LoVo (cell line): ENCODE measurements at places on chromosomes 7 and 10.

DNA sequence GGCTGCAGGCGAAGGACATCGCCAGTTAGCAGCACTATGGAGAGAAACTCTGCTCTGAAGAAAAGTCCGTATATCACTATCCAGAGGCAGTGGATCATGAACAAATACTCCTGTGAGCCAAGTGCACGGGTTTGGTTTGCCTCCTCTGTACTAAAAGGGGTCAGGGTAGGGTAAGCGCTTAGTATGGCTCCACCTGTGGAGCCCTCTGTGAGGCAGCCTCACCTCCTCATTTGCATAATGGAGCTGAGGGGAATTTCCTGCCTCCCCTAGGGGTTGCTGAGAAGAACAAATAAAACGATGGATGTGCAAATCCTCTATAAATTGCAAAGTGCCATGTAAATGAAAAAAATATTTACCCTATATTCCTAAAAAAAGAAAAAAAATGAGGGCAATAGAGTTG is 63.4 kb downstream of the GPR26 start:
- no peak for DNase-seq

DNA sequence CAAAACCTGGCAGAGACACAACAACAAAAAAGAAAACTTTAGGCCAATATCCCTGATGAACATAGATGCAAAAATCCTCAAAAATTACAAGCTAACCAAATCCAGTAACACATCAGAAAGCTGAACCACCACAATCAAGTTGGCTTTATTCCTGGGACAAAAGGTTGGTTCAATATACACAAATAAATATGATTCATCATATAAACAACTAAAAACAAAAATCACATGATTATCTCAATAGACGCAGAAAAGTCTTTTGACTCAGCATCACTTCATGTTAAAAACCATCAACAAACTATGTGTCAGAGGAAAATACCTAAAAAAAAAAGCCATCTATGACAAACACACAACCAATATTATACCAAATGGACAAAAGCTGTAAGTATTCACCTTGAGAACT is 283.5 kb downstream of the THSD7A start:
- DNase-seq: no peak

- DNase-seq: no peak
Observed at GRCh38 chr7:33832271-33832721, 73.0 kb upstream of the BMPER start.

GRCh38 chr7:47652591-47652990 is 70.7 kb upstream of the TNS3 start:
- no peak for DNase-seq

DNA sequence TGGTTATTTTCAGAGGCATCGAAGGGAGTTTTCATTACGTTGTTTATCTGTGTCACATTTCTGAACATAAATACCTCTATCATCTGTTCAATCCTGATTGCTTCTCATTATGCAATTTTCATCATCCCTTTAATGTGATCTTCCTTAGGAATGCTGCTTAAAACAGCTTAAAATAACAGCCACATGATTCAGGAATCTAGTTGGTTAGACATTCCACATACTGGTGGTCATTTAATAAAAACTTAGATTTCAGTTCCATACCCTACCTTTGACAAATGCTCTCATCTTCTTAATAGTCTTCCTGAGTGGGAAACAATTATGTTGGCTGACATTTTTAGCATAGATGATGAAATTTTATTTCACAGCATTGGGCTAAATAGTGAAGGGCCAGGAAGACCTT is 191.3 kb upstream of the CDCA7L start:
- no peak for DNase-seq

- DNase-seq: no peak
Observed at GRCh38 chr7:41069635-41070034, 633.3 kb downstream of the INHBA start.

DNA sequence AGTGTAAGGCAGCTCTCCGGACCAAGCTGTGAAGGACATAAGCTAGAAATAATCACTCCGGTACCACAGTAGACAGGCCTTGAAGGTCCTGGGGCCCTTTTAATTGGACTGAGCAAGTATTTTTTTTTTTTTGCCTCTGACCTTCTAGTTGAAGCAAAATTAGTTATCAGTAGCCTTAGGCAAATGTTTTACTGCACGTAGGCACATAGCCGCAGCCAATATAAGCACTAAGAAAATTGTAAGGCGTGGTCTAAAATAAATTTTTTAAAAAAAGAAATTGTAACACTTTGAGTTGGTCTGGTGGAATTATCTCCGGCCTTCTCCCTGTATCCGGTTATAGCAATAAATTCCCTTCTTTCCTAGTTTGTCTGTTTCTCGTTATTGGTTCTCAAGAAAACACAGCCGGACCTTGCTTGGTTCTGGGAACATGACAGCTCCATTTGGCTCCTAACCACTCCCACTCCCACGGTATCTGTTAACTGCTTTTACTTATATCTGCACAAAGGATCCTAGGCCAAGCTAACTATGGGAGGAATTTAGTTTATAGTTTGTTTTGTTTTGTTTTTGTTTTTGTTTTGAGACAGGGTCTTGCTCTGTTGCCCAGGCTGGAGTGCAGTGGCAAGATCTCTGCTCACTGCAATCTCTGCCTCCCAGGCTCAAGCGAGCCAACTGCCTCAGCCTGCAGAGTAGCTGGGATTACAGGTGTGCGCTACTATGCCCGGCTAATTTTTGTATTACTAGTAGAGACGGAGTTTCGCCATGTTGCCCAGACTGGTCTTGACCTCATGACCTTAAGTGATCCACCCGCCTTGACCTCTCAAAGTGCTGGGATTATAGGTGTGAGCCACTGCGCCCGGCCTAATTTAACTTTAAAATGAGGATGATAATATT is 124.4 kb upstream of the KIF5B start:
- DNase-seq: no peak

GRCh38 chr10:72736176-72736827 is 44.4 kb downstream of the MCU start:
- DNase-seq: peak; percentile 53

GRCh38 chr10:112701211-112701877 is 248.7 kb upstream of the TCF7L2 start:
- DNase-seq: no peak

GRCh38 chr7:40644454-40645188 is 509.8 kb downstream of the SUGCT start:
- DNase-seq: no peak

DNA sequence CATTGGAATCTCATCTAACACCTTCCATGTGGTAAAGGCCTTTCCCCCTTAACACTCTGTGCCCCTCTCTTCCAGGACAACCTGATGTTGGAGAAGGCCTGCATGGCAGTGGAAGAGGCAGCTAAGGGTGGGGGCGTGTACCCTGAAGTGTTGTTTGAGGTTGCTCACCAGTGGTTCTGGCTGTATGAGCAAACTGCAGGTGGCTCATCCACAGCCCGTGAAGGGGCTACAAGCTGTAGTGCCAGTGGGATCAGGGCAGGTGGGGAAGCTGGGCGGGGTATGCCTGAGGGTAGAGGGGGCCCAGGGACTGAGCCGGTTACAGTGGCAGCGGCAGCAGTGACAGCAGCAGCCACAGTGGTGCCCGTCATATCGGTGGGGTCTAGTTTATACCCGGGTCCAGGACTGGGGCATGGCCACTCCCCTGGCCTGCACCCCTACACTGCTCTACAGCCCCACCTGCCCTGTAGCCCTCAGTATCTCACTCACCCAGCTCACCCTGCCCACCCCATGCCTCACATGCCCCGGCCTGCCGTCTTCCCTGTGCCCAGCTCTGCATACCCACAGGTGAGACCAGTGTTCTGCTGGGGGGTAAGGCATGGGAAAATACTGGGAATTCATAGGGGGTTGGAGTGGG is 12.4 kb downstream of the NDST2 start:
- no peak for DNase-seq

DNA sequence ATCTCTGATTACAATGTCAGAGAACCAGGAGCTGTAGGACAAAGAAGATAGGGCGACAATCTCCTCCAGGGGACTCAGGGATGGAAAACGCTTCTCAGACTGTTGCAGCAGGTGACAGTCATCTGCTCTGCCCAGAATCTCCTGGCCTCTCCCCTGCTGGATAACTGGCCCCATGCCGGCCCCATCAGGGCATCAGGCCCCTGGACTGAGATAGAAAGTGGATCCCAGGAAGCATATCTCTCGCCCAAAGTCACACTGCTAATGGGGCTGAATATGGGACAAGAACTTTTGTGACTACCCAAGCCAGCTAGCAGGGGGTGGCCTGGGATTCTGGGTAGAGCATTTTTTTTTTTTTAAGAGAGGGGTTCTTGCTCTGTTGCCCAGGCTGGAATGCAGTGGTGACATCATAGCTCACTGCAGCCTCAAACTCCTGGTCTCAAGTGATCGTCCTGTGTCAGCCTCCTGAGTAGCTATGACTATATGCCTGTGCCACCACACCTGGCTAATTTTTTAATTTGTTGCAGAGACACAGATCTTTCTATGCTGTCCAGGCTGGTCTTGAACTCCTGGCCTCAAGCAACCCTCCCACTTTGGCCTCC is 20.5 kb upstream of the MLXIPL start:
- no peak for DNase-seq

DNA sequence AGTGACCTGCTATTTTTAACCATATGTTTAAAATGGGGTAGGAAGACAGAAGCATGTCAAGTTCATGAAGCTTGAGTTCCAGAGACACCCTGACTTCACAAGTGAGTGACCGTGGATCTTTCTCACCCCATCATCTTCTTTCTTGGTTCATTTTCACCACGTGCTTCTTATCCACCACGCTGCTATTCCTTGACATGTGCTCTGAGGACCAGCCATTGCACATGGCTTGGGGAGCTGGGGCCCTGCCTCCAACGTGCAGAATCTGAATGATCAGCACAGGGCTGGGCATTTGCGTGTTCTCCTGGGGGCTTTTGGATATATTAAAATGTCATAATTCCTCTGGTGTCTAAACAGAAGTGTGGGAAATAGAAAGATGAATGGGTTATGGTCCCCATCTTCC is 25.0 kb upstream of the GTPBP4 start:
- no peak for DNase-seq

- no peak for DNase-seq
Observed at GRCh38 chr10:75546004-75546403, 114.6 kb downstream of the LRMDA start.

DNA sequence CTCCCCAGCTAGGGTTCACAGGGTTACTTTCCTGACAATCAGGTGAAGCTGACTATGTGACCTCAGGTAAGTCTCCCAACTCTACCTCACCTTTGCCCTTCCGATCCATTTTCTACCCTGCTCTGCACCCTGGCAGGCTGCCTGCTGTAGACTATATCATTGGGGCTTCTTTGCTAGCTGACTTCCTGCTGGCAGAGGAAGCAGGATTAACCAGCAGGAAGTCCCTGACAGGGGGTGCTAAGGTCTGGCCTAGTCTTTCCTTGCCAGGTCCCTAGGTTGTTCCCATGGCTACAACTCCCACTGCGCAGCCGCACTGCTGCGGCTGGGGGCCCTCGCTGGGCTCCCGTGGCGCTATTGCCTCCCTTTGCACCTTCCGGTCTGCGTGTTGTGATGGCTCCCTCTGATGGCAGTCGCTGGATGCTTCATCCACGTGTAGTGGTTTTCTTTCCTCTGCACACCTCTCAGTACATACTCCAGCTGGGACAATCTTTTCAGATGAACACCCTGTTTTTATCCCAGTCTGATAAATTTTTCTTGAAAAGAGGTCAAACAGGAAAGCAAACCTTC is 365.9 kb downstream of the REEP3 start:
- no peak for DNase-seq

GRCh38 chr7:133529861-133530260 is 277.0 kb downstream of the EXOC4 start:
- no peak for DNase-seq

DNA sequence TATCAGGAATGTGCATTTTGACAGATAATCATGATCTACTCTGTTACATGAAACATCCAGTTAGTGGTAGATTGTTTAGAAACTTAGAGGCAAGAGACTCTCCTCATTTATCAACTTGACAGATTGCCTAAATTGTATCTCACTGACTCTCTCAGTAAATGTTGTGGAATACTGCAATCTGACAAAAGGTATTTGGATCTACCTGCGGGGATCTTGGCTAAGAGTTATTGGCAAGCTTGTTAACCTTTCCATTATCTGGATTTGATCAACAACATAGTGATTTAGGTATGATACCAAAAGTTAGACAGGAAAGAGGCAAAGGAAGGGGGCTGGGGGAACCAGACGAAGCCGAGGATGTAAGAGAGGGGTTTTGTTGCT is 2.0 kb downstream of the VSTM2A start:
- DNase-seq: no peak

DNA sequence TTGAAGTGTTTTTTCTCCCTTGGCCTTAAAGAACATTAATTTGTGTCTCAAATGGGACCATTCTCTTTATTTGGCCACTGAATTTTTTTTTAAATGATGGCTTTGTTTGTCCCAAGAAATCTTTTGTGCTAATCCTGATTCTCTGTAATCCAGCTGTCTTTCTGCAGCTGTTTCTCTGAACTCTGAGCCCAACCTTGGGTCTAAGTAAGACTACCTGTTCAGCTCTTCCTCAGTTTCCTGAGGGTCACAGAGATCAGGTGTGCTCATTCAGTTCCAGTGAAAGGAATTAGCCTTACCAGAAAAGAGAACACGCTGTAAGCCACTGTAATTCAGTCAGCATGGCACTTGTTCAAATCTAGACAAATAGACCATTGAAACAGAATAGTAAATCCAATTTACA is 94.2 kb downstream of the ANKIB1 start:
- DNase-seq: no peak

- no peak for DNase-seq
Observed at GRCh38 chr10:103580430-103580829, 86.9 kb downstream of the NEURL1 start.

DNA sequence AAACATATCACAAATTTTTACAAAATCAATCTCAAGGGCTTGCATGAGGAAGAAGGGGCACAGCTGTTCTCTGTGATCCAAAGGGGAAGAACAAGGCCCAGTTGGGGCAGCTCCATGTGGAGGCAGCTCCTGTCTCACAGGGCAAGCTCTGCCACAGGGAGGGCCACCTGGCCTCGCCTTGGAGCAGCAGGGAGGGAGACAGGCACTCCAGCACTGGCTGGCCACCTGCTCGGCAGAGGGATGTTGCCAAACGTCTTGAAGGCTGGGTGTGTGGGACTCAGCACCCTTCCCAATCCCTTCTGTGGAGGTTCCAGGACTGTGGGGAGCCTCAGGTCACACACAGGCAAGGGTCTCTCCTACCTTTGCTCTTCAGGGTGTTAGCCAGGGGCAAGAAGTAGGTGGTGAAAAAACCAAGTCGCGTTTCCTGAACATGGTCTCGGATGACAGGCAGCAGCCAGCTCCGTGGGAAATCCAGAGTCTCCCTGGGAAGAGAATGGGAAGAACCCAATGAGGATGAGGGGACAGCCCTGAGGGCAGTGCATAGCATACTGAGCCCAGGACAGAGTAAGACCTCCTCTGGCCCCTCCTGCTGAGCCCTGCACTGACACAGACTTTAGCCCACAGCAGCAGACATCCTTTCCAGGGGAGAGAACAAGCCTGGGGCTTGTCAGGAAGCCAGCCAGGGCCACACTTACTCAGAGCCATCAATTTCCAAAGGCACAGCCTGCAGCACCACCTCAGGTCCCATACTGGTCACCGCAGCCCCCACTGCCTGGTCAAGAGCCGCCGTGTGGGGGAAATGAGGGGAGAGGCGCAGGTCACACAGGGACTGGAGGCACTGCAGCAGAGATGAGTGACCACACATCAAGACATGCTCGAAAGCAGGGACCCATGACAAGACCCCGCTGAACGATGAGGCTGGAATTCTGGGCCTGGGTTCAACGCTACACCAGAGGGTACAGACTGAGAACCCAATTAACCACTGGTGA is 21.9 kb downstream of the RRP12 start:
- DNase-seq: no peak
